Stimulated activated CD4-positive, alpha-beta T cell treated with anti-CD3 and anti-CD28 coated beads, Interleukin-1b, Interleukin-23, amount 100 ng/mL, for 48 hours (primary cell): ENCODE measurements at places on chromosomes 3 and 15.
A peak's percentile ranks its signal among the peaks of the same experiment; 100 is the strongest.

DNA sequence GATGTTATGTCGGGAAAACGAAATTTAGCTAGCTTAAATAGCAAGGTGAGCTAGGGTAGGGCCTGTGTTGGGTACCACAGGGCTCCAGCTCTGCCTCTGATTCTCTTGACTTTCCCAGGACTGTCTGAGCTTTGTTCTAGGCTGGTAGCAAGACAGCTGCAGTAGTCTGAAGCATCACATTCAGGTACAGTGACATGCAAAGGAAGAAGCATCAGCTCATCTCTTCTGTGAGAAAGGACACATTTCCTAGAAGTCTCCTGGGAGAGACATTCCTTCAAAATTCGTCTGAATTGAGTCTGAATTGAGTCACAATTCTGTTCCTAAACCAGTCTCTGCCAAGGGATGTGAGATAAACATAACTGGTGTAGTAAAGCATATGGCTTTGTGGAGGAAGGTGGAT lies 8.5 kb upstream of the UBXN7 start:
- no peak for DNase-seq

DNA sequence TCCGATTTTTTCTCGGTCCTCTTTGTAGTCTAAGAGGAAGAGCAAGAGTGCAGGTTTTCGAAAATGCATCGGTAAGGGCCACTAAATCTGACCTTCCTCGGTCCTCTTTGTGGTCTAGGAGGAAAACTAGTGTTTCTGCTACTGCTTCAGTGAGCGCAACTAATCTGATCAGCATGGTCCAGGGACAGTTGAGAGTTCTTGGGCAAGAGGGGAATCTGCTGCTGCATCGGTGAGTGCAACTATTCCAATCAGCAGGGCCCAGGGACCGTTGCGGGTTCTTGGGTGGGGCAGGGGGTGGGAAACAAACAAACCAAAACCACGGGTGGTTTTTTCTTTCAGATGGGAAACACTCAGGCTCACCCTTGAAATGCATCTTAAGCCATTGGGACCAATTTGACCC lies 10.5 kb upstream of the OSBPL11 start:
- no peak for DNase-seq

DNA sequence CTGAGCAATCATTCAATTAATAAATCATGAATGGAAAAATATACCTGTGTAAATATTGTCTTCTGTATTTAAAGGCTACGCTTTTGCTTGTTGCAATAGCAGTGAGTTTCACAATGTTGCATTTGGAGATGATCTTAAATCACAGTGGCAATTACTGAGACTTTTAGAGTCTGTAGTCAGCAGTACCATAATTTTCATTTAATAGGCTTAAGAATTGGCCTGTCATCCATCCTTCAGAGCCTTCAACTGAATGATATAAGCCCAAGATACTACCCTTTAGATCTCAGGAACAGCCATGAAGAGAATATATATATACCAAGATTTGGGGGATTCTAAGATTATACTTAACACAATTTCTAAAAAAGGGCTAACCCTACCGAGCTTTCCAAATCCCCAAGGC lies 458.1 kb downstream of the GBE1 start:
- DNase-seq = no peak

- peak; percentile 48 for DNase-seq
Measured at GRCh38 chr3:16897254-16897926, 12.6 kb downstream of the PLCL2 start.

GRCh38 chr3:72432246-72432645 lies 416.0 kb downstream of the SHQ1 start:
- DNase-seq = no peak
